ENCODE measurements at places on chromosomes 6 and 20.

GRCh38 chr20:44069203-44070011, 117.6 kb downstream of the JPH2 start:
- H3K4me3 ChIP-seq = peak overlapping the region; percentile 9
- peaks cover 15% of the 10 kb centered on the region for H3K4me1 ChIP-seq
- peaks cover 9% of the 10 kb centered on the region for H3K36me3 ChIP-seq
- H3K27me3 ChIP-seq = no peaks in the 10 kb centered on the region
- DNase-seq = no peak

- H3K27ac ChIP-seq = no peak overlapping the region
- no peak overlapping the region for H3K4me3 ChIP-seq
- no peaks in the 10 kb centered on the region for H3K27me3 ChIP-seq
- peaks cover 4% of the 10 kb centered on the region for H3K4me1 ChIP-seq
Measured at GRCh38 chr20:50240092-50240491, 49.5 kb downstream of the CEBPB start.

DNA sequence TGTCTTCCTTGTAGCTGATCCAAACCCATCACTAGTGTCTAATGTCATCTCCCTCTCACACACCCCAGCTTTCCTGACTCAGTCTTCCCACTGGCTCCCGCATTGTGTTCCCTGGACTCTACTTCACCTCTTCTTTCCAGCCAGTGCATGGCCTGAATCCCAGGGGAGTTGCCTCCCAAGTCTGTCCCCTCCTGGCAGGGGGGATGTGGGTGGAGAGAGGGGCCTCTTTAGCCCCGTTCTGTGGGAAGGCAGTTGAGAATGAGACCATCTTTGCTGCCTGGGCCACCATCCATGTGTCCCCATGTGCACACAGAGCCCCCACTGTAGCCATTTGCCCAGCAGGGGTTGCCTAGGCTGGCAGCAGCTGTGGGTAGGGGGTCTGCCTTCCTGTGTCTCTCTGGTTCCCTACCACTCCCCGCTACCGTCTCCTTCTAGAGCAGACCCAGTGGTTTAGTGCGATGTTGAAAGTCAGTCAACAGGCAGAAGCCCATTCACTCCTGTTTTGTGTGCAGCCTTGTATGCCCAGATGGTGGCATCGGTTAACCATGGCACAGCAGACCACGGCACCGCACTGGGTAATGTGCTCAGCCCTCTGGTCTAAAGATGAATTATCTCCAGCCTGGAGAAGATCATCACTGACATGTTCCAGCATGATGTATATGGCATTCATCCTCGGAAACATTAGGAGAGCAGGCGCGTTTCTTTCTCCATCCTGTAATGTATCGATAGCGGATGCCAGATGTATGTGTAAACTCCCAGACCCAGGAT, 178.8 kb upstream of the SNX9 start:
- no peaks in the 10 kb centered on the region for H3K4me1 ChIP-seq
- H3K27me3 ChIP-seq = no peaks in the 10 kb centered on the region
- no peak overlapping the region for H3K27ac ChIP-seq
- no peak overlapping the region for H3K4me3 ChIP-seq

- no peak overlapping the region for H3K4me3 ChIP-seq
- H3K27me3 ChIP-seq = no peaks in the 10 kb centered on the region
- H3K36me3 ChIP-seq = no peaks in the 10 kb centered on the region
- H3K4me1 ChIP-seq = peaks cover 19% of the 10 kb centered on the region
- no peak for DNase-seq
Measured at GRCh38 chr6:130994319-130995097, 68.5 kb downstream of the EPB41L2 start.

- no peak for DNase-seq
- H3K4me3 ChIP-seq = no peak overlapping the region
- H3K4me1 ChIP-seq = no peaks in the 10 kb centered on the region
- H3K36me3 ChIP-seq = no peaks in the 10 kb centered on the region
- no peak overlapping the region for H3K27ac ChIP-seq
Measured at GRCh38 chr6:101417900-101418299, 24.4 kb downstream of the GRIK2 start.

GRCh38 chr20:61184194-61184593, 67.9 kb upstream of the CDH4 start:
- DNase-seq = no peak
- no peak overlapping the region for H3K27ac ChIP-seq
- H3K36me3 ChIP-seq = no peaks in the 10 kb centered on the region
- H3K27me3 ChIP-seq = no peaks in the 10 kb centered on the region
- peaks cover 6% of the 10 kb centered on the region for H3K4me1 ChIP-seq

- no peak for DNase-seq
- no peak overlapping the region for H3K4me3 ChIP-seq
- peaks cover 32% of the 10 kb centered on the region for H3K4me1 ChIP-seq
- H3K36me3 ChIP-seq = no peaks in the 10 kb centered on the region
- no peak overlapping the region for H3K27ac ChIP-seq
- H3K27me3 ChIP-seq = no peaks in the 10 kb centered on the region
Measured at GRCh38 chr6:13098793-13099570, 229.4 kb downstream of the TBC1D7 start.

DNA sequence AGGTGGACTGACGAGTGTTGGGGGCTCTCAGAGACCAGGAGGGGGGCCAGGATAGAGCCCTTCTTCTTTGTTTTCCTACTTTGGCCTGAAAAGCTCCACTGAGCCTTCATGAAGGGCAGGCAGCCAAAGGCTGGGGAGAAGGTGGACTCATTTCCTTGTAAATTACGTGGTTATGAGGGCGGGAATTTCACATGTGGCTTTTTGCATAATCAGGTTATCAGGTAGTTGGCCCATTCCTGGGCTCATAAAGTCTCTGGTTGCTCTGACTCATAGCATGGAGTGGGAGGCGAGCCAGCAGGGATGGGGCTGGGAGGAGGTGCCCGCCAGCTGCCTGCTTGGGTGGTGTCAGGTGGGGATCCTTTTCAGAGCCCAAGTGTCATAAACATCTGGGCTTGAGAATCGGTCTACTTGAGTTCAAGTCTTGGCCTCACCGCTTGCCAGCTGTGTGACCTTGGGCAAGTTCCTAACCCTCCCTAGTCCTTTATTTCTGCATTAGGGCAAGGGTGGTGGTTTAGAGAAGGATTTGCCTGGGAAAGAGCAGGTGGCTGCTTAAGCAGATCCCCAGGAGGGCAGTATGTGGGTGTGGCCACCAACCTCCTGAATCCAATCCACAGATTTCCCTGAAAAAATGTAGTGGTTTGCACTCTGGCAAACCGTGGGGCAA, 26.5 kb upstream of the RNF24 start:
- no peaks in the 10 kb centered on the region for H3K36me3 ChIP-seq
- H3K27ac ChIP-seq = peak overlapping the region; percentile 62
- H3K27me3 ChIP-seq = no peaks in the 10 kb centered on the region
- H3K4me3 ChIP-seq = no peak overlapping the region

- no peaks in the 10 kb centered on the region for H3K36me3 ChIP-seq
- no peaks in the 10 kb centered on the region for H3K4me1 ChIP-seq
- no peak overlapping the region for H3K4me3 ChIP-seq
- H3K27ac ChIP-seq = no peak overlapping the region
- no peaks in the 10 kb centered on the region for H3K27me3 ChIP-seq
Measured at GRCh38 chr20:9399322-9399721, 115.1 kb upstream of the LAMP5 start.

DNA sequence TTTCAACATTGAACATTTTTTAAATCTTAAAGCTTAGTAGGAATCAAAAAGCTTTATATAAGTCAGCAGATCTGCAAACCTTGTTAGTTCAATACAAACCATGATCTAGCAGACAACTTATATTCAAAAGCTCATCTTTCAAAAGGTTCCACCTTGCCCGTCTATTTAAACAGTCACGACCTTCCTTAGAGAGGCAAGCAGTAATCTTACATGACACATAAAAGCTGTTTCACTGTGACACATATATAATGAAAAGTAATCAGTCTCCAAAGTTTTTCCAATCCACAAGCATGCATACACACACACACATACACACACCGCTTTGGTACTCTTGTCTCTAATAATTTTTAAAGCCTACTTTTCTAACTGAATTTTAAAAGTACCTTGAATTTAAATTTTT, 12.9 kb downstream of the SOD2 start:
- peak overlapping the region; percentile 65 for H3K27ac ChIP-seq
- no peak for DNase-seq
- H3K36me3 ChIP-seq = peaks cover 31% of the 10 kb centered on the region
- no peak overlapping the region for H3K4me3 ChIP-seq
- peaks cover 30% of the 10 kb centered on the region for H3K4me1 ChIP-seq
- no peaks in the 10 kb centered on the region for H3K27me3 ChIP-seq

All from upper lobe of left lung (tissue), 6 donors.